Fibroblast of mammary gland (primary cell): ENCODE measurements at places on chromosomes 6 and 20.

DNA sequence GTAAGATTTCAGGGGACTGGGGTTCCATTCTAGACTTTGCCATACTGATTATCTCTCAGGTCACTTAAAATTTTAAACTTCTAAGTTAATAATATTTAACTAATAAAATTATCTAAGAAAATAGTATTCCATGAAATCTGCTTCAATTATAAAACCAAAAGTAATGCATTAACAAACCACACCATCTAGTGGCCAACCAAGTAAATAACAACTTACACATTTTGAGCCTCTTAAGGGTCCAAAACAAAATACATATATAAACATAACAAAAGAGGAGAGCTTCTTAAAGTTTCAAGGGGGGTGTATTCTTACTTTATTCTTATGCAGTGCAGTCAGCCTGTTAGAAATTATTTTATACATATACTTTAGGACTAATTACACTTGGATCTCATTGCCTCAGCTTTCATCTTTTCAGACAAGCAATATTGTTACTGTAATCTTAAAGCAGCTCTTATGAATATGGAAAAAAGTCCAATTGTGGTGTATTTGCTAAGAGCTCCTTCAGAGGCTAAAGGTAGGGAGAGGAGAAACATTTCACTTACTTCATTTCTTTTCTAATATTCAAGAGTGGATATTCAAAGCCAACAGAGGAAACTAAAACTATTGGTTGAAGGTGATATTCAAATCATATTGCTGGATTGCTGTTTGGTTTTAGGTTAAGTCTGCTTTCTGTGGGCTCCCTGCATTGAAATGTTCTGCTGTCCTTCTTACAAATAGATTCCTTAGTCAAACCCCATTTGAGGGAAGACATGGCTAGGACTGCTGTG lies 199.7 kb upstream of the SIM1 start:
- peak; percentile 63 for DNase-seq

DNA sequence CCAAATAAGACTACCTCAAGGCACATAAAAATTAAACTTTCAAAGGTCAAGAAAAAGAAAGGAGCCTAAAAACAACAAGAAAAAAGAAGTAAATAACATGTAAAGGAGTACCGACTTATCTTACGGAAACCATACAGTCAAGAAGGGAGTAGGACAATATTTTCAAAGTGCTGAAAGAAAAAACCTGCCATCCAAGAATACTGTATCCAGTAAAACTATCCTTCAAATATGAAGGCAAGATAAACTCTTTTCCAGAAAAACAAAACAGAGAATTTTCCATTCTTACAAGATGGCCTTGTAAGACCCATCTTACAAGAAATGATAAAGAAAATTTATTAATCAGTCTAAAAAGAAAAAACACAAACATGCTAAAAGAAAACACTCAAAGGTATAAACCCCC lies 302.2 kb downstream of the LMBRD1 start:
- DNase-seq = no peak

DNA sequence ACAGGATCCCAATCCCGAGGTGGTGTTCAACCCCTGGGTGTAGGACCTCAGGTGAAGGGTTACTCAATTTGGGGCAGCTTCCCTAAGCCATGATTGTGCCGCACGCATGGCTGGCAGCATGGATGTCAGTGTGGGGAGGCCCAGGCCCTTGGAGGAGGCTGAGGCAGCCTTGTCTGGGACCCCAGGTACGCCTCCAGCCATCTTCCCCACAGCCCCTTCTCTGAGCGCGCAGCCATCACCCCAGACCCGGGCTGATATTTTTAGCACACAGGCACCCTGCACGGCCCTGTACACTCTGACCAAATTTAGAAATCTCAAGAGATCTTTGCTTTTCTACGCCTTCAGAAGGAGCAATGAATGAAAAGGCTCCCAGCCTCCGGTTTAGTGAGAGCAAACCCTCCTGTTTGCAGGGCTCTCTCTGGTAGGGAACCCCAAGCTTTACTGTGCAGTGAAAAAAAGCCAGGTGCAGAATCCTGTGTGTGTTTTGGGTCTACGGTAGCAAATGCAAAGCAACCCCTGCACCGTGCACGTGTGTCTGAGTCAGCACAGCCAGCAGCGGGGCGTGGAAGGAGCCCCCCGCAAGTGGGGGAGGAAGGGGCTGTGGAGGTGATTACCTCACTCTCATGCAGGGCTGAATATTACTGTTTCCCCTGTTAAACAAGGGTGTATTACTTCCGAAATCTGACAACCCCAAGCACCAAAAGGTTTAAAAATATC lies 44.3 kb downstream of the CTCFL start:
- DNase-seq = no peak

DNA sequence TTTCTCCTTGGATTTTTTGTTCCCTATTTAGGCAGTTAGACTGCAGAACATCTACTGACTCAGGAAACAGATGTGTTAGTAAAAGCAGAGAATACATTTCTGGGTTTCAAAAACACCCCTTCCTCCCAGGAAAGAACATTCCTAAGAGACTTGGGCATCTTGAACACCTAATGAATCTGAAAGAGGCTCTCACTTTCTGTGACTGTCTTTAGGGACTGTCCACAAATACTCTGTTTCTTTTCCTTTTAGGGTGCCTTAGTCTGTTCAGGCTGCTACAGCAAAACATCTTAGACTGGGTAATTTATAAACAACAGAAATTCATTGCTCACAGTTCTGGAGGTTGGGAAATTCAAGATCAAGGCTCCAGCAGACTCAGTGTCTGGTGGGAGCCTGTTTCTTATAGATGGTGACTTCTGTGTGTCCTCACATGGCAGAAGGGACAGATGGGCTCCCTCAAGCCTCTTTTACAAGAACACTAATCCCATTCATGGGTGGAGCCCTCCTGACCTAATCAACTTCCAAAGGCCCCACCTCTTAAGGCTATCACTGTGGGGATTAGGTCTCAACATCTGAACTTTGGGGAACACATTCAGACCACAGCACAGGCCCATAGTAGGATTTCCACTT lies 19.4 kb upstream of the CCN5 start:
- DNase-seq = peak; percentile 78

DNA sequence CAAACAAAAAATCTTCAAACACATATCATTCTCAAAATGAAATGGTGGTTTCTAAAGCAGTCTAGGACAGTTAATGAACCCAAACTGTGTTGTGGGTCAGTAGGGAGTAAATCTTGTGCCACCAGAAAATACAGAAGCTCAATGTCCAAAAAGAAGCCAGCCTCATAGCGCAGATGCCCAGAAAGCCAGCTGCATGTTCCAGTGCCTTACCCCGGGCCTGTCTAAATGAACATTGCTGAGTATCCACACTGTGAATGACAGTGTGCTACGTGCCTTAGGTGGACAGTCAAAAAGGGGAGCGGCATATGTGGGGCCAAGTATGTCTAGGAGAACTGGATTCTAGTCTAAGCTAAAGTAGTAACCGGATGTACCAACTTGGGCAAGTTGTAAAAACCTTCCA lies 10.9 kb downstream of the FYN start:
- no peak for DNase-seq

- no peak for DNase-seq
Observed at GRCh38 chr6:42448391-42448790, 3.3 kb downstream of the TRERF1 start.

GRCh38 chr20:52139986-52140385 lies 51.6 kb downstream of the ZFP64 start:
- DNase-seq = no peak

GRCh38 chr20:34315236-34315635 lies 12.1 kb upstream of the AHCY start:
- DNase-seq = no peak

DNA sequence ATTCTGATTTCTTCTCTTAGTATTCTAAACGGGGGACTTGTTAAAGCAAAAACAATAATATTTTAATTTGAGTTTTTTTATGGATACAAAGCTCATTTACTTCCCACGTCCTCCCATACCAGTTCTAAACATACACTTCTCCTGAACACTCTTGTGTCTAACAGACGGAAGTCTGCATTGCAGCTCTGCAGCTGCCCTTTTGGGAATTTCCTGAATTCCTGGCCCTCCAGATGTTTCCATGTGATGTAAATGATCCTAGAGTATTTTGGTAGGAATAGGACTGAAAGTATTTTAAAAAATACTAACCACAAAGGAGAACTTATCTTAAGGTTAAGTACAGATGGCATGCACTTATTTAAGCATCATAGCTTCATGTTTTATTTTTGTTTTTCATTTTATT lies 886.7 kb downstream of the TBC1D32 start:
- DNase-seq = no peak

DNA sequence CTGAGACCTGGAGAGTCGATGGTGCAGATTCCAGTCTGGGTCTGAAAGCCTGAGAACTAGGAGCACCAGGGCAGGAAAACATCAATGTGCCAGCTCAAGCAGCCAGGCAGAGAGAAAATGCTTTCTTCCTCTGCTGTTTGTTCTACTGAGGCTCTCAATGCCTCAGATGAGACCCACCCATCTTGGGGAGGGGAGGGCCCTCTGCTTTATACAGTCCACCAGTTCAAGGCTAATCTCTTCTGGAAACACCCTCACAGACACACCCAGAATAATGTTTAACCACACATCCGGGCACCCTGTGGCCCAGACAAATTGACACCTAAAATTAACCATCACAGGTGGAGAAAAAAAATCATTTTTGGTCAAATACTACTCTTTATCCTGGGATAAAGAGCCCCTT lies 89.3 kb upstream of the SLC22A23 start:
- DNase-seq = no peak

DNA sequence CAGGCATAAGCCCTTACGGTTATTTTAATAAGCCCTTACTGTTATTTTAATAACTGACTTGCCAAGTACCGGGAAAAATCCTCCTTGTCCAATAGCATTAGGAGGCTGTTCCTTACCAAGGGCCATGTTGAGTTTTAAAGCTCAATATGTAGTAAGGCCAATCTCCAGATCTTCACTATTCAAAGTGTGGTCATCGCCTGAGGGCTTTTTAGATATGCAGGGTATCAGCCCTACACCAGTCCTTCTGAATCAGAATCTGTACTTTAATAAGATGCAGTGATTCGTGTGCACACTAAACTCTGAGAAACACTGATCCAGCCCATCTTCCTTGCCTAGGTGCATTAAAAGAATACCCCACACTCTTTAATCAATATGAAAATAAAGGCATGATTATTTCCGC lies 72.8 kb upstream of the ZNF133 start:
- DNase-seq = no peak

- DNase-seq = no peak
Observed at GRCh38 chr6:166545156-166546034, 41.1 kb downstream of the RAMACL start.

- no peak for DNase-seq
Observed at GRCh38 chr6:45074439-45074838, 253.7 kb upstream of the RUNX2 start.

GRCh38 chr6:129476810-129477209 lies 233.2 kb downstream of the ARHGAP18 start:
- DNase-seq = peak; percentile 12

- peak; percentile 90 for DNase-seq
Observed at GRCh38 chr6:71080826-71081225, 124.0 kb upstream of the B3GAT2 start.

GRCh38 chr6:88705601-88706000 lies 257.8 kb downstream of the RNGTT start:
- no peak for DNase-seq

GRCh38 chr20:21019814-21020658 lies 86.1 kb downstream of the LINC00237 start:
- no peak for DNase-seq

DNA sequence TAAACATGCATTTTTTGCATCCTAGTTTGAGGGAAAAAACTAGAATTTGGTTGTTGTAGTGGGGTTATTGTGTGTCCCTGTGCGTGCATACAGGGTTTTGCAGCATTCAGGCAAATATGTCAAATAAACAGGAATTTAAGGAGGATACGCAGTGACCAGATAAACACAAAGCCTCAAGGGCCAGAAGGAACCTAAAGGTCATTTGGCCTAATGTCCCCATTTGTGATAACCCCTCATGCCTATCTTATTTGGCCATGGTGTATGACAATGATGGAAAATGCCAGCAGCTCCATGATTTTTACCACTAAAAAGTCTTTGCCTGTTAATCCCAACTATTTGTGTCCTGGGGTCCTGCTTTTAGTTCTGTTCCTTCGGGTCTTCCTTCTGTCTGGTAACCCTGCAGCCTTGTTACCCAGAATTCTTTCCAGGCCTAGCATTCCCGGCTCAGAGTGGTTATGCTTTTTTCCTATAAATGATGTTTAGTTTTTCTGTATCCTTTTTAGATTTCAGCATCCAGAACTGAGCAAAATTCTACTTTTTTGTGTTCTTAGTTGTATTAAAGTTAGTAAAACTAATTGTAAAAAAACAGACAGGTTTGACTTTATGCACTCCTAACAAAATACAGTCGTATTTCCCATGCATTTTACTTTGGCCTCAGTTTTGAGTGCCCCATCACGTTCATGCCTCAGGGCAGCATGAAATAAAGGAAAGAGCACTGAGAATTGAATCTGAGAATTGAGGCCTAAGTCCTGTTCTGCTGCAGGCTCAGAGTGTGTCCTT lies 4.4 kb downstream of the STX16 start:
- no peak for DNase-seq

DNA sequence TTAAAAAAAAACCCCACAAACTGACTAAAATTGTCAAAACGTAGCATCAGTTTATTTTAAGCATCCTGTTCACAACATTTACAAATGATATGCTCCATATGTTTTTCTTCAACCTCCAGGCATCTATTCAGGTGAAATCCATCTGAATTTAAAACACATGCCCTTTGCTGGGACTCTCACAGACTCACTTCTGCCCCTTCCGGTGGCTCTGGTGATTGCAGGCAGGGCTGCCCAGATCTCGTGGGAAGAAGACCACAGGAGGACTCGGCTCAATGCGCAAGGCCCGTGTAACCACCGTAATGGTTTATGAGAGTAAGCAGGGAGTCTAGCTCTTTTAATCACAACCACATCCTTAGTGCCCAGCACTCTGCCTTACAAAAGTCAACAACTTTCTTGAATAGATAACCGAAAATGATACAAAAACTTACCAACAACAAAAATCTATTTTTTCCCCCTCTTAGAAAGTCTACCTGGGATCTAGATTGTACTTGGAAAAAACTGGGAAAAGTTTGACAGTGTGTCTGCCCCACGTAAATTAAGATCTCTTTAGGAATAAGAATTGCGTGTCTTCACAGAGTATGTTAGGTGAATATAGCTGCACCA lies 139.1 kb downstream of the KIF16B start:
- DNase-seq = peak; percentile 51
